ENCODE measurements at places on chromosomes 16 and 17.
A peak's percentile ranks its signal among the peaks of the same experiment; 100 is the strongest.

GRCh38 chr16:11161439-11161838, 94.6 kb downstream of the SOCS1 start:
- DNase-seq = no peak

GRCh38 chr16:88541831-88542616, 28.2 kb upstream of the ZC3H18 start:
- no peak for DNase-seq

DNA sequence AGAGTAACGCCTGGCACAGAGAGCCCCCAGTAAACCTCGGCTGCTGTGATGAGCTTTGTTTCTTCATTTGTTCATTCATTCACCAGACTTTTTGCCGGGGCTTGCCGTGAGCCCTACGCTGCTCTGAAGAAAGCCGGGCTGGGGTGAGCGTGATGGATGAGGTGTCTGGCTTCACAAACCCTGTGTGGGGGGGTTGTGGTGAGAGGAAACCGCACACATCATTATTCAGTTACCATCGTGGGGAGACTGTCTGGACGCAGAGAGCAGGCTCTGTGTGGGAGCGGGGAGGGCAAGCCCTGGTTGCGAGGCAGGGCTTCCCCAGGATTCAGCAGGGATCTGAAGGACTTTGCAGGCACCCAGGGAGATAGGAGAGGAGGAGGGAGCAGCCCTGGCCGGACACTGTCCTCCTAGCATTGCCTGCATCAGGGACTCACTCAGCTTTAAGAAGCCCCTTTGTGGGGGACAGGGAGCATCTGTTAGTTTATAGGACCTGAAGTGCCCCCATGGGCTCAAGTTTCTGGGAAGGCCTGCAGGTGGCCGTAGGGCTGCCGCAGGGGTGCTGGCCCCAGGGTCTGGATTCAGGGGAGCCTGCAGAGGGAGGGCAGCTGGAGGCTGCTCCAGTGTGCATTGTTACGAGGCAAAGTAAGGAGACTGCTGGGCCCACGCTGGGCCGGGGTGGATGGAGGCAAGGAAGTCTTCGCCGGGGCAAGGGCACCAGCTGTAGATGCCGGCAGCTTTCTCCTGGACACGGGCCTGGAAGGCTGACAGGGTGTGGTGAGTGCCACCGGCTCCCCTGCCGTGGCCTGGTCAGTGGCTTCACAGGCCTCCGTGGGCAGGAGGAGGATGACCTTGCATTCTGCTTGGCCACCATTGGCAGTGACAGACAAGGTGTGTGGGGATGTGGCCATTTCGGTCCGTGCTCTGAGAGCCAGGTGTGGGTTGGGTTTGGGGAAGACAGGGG, 334.5 kb downstream of the SEC14L1 start:
- DNase-seq = peak; percentile 89

DNA sequence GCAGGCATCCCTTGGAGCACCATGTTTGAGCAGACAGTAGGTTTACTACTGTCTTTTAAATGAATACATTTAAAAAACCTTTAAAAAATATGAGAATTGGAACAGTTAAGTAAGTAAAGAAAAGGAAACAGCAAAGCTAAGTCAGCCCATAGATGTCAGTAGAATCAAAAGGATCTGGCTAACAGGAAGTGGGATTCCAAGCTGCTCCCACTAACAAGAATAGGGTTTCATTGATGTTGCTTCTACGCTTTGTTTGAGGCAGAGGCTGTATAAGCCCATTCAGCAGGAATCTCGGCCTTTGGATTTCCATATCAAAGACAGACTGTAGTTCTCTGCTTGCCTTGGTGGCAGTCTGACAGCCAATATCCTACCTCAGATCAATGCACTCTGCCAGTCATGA, 122.9 kb upstream of the ELAC2 start:
- DNase-seq = peak; percentile 27

DNA sequence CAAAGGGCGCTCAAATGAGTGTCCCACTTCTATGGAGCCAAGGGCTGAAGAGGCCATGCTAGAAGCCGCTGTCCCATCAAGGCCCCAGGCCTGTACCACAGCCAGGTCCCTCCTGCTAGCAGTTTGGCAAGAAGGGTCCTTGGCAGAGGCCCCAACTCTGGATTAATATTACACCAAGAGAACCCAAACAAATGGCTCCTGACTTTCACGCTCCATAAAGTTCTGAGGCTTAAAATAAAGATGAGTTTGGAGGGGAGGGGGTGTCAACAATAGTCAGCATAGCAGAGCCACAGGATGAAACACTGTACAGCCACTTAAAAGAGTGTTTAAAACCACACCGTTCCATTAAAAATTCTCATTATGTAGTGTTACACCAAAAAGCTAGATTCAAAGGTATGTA, 30.5 kb downstream of the CUEDC1 start:
- DNase-seq = no peak

GRCh38 chr16:49292413-49292812, 10.8 kb upstream of the CBLN1 start:
- DNase-seq = no peak

GRCh38 chr16:47061204-47061603, 82.5 kb downstream of the NETO2 start:
- DNase-seq = no peak

DNA sequence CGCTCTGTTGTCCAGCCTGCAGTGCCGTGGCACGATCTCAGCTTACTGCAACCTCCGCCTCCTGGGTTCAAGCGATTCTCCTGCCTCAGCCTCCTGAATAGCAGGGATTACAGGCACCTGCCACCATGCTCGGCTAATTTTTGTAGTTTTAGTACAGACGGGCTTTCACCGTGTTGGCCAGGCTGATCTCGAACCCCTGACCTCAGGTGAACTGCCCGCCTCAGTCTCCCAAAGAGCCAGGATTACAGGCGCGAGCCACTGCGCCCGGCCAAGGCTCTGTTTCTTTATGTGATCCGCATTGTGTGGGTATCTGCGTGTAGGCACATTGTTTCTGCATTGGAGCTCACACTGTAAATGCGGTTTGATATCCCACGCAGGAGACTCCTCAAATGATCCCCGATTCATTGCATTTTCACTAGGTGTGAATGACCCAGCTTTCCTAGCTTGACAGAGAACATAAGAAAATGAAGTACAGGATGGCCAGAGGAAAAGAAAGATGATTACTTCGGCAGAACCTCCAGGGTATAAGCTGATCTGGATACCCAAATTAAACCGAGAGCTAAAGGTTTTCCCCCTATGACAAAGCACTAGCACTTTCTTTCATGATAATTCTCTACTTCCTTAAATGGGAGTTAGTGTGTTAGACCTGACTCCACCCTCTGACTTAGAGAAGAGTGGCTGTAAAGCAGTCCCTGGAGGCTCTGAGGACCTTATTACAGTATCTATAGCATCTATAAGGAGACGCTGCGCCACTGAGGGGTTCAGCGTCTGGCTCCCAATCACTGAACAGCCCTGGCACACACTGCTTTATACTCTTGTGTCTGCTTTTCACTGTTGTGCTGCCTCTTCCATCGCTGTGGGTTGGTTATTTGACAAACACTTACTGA, 17.3 kb downstream of the COTL1 start:
- DNase-seq = no peak

- DNase-seq = no peak
Measured at GRCh38 chr16:64459402-64459801, 662.5 kb downstream of the CDH11 start.

- no peak for DNase-seq
Measured at GRCh38 chr16:88451586-88452481, 1.2 kb upstream of the ZFPM1 start.

- DNase-seq = peak; percentile 71
Measured at GRCh38 chr16:2919511-2920255, 8.0 kb downstream of the FLYWCH1 start.

DNA sequence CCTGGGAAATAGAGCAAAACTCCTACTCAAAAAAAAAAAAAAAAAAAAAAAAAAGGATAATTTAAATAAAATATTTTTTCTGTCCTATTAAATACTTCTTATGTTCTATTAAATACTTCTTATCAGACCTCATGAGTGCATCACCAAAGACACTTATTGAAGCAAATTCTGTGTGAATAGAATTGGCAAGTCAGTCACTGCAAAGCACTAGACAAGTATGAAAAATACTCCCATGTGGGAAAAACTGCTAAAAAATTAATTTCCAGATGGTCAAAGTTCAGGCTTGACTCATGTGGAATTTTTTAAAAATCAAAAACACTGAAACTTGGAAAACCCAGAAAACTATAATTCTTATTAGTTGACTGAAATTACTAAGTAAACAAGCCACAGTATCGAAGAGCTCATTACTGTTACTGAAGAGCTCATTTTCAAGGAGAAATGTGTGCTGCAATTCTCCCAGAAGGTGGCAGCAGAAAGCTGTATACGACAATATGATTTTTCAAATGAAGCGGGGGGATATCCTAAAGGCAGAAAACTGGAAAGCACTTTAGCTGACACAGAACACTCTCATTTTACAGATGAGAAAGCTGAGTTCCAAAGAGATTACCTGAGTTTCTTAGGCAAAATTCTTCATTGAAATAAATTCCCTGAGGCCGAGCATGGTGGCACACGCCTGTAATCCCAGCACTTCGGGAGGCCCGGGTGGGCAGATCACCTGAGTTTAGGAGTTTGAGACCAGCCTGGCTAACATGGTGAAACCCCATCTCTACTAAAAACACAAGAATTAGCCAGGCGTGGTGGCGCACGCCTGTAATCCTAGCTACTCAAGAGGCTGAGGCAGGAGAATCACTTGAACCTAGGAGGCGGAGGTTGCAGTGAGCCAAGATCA, 15.9 kb upstream of the FBXO47 start:
- DNase-seq = peak; percentile 77

DNA sequence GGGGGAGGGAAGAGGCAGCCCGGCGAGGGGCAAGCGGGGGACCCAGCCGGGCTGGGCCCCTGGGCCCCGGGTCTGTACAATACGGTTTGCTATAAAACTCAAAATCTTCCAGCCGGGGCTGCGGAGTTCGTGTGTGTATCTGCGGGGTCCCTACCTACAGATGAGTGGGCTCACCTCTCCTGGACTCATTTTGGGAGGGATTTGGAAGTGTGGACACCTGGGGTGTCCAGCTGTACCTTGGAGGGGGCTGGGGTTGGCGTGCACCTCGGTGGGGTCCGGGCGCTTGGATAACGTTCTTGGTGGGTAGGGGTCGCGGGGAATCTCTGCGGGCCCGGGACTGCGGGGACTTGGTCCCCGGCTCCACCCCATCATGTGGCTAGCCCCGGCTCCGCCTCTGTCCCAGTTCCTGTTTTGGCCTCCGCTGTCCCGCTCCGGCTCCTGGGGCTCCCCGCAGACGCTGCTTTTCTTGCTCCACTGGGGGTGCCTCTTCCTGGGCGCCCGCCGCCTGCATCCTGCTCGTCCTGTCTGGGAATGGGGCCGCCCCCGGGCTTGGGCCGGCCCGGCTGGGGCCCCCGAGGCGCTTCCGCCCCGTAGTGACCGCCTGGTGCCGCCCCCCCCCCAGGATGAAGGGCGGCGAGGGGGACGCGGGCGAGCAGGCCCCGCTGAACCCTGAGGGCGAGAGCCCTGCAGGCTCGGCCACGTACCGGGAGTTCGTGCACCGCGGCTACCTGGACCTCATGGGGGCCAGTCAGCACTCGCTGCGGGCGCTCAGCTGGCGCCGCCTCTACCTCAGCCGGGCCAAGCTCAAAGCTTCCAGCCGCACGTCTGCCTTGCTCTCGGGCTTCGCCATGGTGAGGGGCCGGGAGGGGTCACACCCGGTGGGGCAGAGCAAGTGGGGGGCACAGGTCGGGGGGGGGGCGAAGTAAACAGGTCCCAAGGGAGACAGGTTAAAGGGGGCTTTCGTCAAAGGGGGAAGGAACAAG, at the start of gene ORAI3:
ORAI3 (plus strand) TSS at position 402 of the 983 bp plus-strand sequence; CDS start at position 624, 222 bp downstream.
- peak; percentile 51 for DNase-seq

GRCh38 chr17:47720196-47720595, 12.8 kb upstream of the TBX21 start:
- no peak for DNase-seq

DNA sequence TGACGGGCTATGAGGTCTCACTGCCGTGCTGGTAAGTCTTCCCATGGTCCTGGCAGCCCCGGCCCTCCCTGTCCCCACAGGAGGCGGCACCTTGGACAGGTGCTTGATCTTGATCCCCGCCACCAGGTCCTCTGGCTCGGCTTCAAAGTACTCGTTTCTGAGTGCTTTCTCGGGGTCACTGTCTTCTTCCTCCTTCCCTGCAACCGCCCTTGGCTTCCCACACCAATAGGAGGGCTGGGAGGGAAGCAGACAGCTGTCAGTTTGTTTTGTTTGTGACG, 31.9 kb upstream of the RNPS1 start:
- no peak for DNase-seq

GRCh38 chr16:71460941-71461340, 1.1 kb downstream of the ZNF23 start:
- DNase-seq = no peak

- no peak for DNase-seq
Measured at GRCh38 chr17:34623856-34624766, 44.7 kb downstream of the TMEM132E start.

DNA sequence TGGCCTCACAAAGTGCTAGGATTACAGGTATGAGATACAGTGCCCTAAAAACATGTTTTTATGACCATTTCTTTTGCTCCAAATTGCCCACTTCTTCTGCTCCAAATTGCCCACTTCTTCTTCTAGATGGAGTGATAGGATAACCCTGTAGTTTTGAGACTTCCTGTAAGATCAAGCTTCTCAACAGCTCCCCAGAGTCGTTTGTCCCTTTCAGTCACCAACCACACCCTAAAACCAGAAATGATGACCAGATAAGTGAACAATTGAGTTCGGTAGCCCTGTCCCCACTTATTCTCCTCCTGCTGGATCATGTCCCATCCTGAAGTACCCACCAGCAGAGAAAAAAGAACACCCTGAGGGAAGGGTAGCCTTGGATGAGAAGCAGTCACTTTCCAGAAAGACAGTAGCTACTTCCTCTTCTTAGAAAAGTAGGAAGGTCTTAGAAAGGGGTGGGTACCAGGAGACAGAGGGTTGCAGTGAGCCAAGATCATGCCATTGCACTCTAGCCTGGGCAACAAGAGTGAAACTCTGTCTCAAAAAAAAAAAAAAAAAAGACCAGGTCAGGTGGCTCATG, 2.5 kb downstream of the ODAD4 start:
- DNase-seq = no peak

- DNase-seq = no peak
Measured at GRCh38 chr16:11742093-11742535, 543 bp downstream of the TXNDC11 start.

- DNase-seq = no peak
Measured at GRCh38 chr17:42277342-42277712, 1.1 kb upstream of the STAT5B start.

DNA sequence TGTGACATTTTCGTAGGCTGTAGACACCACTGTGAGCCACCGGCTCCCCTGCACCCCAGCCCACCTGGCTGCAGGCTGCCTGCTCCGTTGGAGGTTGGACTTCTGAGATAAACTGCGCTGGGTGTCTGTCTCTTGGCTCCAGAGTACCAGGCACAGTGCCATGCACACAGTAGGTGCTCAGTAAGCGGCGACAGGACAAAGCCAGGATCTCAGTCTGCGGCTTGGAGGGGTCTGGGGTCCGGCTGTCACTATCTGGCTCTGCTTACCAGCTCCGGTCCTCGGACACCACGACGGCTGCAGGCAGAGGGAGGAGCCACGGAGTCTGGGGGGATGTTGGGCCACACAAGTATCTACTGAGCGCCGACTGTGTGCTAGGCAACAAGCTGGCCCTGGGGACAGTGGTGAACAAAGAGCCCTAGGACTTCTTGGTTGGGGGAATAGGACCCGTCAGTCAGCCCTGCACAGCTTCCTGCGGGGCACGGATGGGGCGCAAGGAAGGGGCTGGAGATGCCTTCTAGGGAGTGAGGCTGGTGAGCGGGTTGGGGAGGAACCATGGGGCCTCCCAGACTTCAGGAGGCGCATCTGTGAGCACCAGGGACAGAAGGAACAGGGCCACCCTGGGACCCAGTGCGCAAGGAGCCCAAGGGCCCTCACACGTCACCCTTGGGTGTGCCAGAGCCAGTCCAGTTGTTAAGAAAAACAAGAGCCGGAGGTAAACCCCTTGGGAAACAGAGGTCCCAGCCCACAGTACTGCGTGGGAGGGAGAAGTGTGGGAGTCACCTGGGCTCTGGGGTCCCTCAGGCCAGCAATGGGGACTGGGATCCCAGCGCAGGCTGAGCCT, 17.3 kb downstream of the JPH3 start:
- DNase-seq = no peak
